Stimulated activated CD8-positive, alpha-beta memory T cell treated with anti-CD3 and anti-CD28 coated beads, Interleukin-15, amount 100 ng/mL, for 48 hours (primary cell): ENCODE measurements at places on chromosomes 5 and 9.

DNA sequence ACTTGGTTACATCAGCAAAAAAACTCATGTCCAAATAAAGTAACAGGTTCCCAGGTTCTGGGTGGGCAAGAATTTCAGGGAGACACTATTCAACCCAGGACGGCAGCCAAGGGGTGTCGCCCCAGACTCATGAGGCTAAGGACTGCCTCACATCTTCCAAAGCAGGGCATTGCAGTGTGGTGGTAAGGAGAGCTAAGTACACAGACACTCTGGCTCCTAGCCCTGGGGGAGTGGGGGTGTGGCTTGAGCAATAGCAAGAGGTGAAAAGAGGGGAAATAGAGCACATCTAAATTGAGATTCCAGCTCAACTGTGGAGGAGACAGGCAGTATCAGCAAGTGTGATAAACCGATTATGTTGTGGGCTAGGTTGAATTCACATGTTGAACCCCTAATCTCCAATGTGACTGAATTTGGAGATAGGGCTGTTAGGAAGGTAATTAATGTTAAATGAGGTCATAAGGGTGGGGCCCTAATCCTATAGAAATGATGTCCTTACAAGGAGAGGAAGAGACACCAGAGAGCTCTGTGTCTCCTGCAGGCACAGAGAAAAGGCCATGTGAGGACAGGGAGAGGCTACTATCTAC lies 49.9 kb upstream of the MARCHF11 start:
- no peak for DNase-seq

DNA sequence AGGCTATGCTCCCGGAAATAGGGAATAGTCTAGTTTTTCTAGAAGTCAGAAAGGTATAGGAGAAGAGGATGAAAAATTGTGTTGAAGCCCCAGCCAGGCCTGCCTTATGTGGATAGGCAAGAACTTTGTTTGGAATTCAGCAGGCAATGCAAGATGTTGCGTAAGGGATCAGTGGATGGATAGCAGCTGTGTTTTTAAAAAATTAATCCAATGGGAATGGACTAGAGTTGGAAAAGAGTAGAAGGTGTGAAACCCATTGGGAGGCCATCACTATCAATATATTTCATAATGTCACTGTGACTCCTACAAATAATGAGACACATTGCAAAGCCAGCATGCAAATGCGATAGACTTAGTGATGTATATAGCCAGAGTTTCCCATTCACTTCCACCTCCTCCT lies 281.9 kb downstream of the MARCHF11 start:
- no peak for DNase-seq

- no peak for DNase-seq
Measured at GRCh38 chr5:4901924-4902323, 238.2 kb upstream of the ADAMTS16 start.

DNA sequence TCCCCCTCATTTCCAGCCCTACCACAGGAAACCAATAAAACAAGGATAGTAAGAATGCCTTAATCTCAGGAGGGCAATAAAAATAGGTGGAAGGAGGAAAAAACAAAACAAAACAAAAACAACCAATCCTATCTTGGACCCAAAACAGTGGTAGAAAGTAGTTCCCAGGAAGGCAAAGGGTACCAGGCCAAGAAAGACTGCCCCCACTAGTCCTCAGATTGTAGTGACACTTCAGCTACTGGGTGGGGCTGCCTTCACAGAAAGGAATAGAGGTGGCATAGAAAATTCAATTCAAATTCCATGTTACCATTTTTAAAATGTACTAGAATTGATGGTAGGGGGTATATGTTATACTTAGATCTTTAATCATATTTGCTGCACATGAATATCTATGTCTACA lies 59.3 kb downstream of the DPYSL3 start:
- no peak for DNase-seq

GRCh38 chr5:39794513-39795210 lies 369.9 kb upstream of the DAB2 start:
- DNase-seq: no peak

DNA sequence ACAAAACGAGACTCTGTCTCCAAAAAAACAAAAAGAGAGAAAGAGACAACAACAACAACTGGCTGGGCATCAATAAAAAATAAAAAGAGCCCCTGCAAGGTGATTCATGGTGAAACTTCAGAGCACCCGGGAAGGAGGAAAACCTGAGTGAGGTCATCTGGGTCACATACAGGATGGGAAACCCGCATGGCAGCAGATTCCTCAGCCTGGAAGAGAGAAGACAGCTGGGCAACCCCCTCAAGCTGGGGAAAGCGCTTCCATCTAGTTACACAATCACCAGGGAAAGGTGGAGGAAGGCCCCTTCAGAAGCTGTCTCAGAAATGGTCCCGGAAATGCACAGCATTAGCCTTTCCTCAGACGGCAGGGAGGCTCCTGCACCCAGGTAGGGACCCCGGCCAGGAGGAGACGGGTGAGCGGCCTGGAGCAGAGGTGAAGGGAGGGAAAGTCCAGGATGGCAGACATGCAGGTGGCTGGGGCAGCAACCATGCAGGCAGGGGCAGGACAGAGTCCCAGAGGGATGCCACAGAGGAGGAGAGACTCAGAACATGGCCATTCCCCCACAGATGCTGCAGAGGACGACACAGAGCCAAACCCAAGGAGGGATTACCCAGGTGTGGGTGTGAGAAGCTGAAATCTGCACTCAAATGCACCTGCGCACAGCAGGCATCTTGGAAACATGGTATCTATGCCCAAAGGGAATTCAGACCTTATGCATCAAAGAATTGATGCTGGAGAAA lies 29.4 kb downstream of the CAMSAP1 start:
- no peak for DNase-seq

DNA sequence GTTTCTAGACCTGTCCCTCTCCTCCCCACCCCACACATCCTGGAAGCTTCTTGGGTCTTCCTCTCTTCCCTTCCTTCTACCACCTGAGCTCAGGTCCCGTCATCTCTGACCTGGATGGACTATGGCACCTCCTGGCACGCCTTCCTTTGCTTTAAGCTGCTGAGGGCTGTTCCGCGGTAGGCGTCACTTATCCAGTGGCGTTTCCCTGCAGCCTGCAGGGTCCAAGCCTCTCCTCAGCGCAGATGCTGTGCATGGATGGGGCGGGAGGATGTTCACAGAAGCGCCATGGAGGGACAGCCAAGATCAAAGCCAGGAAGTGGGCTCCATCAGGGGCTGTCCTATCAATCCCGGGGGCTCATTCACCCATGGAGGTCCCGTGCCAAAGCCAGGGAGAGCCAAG lies 23.8 kb upstream of the CNOT6 start:
- DNase-seq: no peak

- DNase-seq: no peak
Measured at GRCh38 chr5:148748702-148749392, 77.6 kb upstream of the ADRB2 start.

GRCh38 chr9:124213396-124213795 lies 44.4 kb upstream of the NEK6 start:
- no peak for DNase-seq

DNA sequence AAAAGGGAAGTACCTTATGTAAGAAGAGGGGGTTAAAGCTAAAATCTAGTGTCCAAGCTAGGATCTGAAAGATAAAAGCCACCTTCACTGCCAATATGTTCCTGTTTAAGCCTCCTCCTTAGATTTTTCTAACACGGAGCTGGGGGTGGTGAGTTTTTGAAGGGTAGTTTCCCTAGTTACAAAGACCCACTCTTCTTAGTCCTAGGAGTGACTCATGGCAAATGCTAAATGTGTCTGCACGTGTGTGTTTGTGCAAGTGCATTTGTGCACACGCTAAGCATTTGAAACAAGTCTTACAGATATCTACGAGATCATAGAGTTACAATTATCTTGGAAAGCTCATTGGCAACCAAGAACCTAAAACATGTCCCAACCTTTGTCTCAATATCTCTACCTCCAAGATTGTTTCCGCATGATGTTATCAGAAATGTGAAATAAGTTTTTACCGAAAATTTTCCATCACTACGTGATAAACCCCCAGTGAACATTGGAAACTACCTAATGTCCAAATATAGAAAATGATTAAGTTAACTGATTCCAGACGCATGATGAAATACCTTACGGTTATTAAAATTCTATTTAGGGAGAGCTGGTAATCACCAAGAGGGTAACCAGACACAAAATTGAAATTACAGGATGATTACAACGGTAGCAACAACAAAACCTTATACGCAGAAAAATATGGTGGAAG lies 78.0 kb upstream of the HRH2 start:
- no peak for DNase-seq
